ENCODE measurements at places on chromosomes 16 and 17.

- DNase-seq = peak; percentile 78
Observed at GRCh38 chr17:27782791-27783206, 17.5 kb downstream of the NOS2 start.

DNA sequence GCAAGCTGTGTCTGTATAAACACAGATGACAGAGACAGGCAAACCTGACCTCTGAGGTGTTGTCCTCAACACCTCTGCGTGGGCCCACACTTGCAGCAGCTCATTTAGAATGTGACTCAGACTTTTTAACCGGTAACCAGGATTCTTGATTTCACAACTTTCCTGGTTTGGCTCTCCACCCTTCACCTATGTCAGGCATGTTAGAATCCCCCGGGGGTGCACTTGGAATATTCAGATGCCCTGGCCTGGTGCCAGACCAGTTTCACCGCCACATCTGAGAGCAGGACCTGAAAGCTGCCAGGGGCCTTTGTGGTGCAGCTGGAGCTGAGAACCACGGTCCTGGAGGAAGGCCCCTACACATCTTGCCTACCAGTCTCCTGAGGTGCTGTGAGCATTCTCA, 4.8 kb downstream of the DHODH start:
- DNase-seq = no peak

GRCh38 chr16:57867000-57867561, 64.8 kb upstream of the KIFC3 start:
- DNase-seq = no peak

- DNase-seq = no peak
Observed at GRCh38 chr16:10906914-10907756, 30.1 kb downstream of the CIITA start.

DNA sequence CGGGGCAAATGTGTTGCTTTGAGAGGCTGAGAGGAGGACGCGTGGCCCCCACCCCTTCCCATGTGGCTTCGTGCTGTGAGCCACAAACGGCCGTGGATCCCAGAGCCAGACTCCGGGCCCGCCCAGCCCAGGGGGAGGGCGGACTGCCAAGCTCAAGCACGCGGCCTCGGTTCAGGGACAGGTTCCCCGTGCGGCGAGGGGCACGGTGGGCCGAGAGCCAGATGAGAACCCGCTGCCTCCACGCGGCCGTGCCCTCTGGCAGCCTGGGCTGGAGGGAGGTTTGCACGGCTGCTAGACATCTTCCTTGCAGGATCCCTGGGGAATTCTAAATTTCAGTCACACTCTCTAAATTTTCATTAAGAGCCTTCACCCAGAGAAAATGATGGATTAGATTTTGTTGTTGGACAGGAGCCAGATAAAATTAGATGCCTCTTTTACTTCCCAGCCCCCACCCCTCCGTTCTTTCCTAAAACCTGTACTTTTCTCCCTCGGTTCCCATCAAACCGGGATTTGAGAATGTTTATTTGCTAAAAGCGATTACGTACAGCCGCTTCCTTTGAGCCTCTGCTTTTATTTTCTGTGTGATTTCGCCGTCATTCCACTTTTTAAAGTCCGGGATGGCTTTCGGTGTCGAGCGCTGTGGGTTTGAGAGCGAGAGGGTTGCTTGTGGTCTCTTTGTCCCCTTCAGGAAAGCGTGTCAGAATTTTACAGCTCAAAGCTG, 25.0 kb upstream of the GNG13 start:
- DNase-seq = no peak

DNA sequence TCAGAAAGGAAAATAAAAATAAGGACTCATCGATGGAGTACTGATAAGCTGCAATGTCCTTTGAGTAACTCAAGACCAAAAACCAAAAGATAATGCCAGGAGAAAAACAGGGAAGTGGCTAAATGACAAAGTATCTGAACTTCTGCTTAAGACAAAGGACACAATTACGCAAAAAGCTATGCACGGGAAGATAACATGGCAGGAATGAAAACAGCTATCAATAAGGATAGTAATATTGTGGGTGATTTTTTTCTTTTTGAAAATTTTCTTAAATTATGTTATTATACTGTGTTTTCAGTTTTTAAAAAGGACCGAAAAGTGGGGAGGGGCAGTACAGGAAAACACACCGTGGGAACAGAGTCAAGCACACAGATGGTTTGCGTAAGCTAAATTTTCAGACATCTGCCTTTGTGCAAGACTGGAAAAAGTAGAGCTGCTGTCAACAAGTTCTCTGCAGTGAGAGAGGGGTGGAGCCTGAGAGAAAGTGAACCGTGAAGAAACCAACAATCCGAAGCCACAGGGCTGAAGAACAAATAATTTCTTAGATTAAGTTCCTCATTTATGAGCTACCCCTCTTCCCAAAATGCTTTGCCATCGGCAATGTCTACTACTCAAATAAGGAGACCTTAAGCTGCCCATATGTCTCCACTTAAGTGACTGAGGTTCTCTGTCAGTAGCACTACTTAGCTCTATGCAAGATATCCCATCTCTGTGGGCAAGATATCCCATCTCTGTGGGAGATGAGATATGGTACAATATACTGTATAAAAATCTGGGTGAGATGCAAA, 99.9 kb upstream of the CORO6 start:
- peak; percentile 75 for DNase-seq

- DNase-seq = peak; percentile 76
Observed at GRCh38 chr17:49968405-49969133, 421 bp upstream of the DLX4 start.

- DNase-seq = no peak
Observed at GRCh38 chr17:55692276-55692675, 30.4 kb downstream of the TMEM100 start.

GRCh38 chr16:13892301-13892700, 27.7 kb upstream of the ERCC4 start:
- no peak for DNase-seq

DNA sequence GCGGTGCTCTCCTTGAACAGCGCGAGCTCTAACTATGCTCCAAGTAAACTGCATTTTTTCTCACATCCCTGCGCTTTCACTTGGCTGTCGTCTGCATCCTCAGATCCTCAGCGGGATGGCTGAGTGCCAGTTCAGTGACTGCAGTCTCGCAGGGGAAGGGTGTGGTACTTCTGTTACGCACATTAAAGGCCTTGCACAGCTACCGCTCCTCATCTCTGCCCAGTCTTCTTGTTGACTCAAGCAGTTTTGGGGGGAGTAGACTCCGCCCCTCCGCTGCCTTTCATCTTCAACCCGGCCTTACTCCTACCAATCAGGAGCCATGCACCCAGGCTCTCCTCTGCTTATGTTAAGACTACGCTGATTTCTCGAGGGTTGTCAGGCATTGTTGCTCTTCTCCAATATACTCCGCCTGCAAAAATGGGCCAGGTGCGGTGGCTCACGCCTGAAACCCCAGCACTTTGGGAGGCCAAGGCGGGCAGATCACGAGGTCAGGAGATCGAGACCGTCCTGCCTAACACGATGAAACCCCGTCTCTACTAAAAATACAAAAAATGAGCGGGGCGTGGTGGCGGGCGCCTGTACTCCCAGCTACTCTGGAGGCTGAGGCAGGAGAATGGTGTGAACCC, 10.0 kb downstream of the ATP5PD start:
- DNase-seq = no peak

DNA sequence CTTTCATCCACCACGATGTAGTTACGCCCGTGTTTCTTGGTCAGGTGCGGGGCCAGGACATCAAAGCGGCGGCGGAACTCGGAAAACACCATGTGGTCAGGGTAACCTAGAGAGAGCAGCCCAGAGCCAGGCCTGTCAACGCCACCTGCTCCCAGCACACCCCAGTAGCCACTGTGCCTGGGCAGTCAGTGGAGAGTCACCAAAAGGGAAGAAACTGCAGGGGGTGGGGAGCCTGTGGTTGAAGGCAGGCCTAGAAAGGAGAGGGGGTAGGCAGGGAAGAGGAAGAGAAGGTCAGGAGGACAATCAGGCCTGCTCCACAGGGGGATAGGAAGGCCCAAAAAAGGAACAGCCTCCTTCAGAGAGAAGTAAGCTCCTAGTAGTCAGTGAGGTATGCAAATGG, 64.1 kb downstream of the PIPOX start:
- DNase-seq = peak; percentile 65

DNA sequence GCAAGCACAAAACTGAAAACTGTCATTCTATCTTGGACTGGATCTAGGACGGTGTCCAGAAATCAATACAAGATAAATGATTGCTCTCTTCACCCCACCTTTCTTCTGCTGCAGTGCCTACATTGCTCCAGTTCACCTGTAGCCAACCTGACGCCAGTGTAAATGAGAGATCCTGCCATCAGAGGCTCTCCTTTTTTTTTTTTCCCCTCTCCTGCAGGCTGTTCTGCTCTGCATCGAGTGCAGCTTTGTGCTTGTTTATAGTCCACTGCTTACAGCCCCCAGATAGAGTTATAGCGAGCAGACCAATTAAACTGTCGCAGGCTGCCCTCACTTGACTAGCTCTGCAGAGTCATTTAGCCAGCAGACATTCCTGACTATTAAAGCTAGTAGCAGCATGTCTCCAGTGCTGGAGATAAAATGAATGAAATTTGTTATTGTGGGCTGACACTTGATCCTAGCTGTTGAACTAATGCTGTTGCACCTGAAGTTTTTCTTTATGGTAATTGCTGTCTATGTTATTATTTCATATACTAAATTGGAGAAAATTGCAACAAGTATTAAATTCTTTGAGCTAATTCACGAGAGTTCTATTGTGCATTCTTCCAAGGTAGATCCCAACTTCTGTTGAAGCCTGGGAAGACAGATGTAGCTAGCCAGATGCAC, 257.1 kb downstream of the FTO start:
- no peak for DNase-seq

DNA sequence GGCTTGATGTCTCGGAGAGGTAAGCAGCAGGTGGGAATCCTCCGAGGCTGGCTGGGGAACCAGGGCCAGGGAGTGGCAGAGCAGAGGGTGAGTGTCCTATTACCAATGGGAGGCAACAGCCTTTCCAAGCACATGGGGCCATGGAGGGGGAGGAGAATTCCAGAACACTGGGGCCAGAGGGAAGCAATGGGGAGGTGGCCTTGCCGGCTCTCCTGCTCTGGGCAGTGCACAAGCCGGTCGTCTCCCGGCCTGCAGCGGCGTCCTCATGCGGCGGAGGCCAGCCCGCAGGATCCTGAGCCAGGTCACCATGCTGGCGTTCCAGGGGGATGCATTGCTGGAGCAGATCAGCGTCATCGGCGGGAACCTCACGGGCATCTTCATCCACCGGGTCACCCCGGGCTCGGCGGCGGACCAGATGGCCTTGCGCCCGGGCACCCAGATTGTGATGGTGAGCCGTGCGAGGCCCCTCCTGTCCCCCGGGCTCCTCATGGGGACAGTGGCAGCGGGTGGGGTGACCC, 21.9 kb downstream of the SGSH start:
- no peak for DNase-seq

DNA sequence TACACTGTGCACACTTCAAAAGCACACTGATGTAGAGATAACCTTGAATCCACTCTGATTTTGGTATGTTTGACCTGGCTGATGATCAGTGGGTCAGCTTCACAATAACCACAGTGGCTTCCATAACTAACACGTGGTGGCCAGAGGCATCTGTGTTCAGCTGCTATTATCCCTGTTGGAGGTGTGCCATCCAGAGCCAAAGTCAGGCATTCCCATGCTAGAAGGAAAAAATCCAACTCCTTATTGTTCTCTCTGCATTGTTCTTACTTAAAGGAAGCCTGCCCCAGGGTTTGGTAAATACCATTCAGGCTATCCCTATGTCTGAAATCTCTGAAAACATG, 127.3 kb upstream of the MON1B start:
- no peak for DNase-seq

GRCh38 chr17:78664476-78665386, 87.5 kb upstream of the DNAH17 start:
- no peak for DNase-seq

- no peak for DNase-seq
Observed at GRCh38 chr16:16025214-16025968, 76.0 kb downstream of the ABCC1 start.

DNA sequence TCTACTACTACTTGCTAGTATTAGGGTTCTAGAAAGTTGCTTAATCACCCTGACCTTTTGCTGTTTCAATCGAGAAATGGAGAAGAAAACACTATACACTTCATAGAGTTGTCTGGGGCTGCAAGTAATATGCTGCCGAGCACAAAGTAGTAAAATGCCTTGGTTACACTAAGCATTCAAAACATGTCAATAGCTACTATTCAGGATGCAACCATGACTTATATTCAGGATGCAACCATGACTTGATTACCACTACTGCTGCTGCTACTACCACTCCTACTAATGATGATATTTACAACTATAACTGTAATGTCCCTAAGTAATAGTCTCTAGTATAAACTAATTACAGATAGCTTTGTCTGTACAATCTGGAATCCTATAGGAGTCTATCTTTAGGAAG, 35.3 kb downstream of the ADAMTS18 start:
- DNase-seq = no peak

DNA sequence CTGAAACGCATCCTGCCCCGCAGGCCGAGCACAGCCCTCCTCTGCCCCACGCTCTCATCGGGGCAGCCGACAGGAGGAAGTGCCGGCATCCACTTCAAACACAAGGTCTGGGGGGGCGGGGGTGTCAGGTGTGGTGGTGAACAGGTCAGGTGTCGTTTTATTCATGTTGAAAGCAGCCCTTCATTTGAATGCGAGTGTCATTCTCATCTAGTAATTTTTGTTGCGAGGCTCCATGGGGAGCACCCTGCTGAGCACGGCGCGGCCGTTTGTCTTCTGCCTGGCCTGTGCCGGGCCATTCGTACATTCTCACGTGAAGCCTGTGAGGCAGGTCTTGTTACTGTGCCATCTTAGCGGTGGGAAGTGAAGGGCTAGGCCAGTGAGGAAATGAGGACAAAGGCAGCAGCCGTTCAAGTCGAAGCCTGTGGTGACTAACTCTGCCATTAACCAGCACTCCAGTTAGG, 1.9 kb downstream of the ACSF3 start:
- no peak for DNase-seq

DNA sequence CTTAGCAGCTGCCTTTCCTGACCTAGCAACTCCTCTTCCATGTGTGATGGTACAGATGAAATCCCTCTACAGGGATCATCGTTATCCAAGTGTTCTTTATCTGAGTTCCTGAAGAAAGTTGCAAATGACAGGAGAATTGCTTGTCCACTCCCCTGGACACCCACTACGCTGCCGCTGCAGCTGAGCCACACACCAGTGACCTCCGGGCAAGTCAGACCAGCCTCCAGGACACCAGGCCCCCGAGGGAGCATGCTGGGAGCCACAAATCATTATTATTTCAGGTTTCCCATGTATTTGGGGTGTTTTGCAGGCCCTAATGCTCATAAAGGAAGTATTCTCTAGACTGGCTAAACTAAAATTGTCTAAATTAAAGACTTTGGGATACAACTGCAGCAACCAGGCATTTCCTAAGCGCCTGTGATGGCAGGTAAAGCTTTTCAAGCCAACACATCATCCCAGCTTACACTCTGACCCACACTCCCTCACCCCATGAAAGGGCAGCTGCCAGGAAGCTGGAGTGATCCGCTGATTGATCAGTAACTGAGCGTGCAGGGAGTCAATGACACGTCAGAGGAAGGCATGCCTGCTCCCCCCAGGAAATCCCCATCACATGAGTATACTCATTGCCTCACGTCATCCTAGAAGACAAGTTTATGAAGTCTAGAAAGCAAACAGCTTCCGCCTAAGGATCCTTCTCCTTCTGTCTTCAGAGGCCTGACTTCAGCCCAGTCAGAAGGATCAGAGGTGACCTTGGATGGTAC, 14.4 kb downstream of the FA2H start:
- no peak for DNase-seq
